Skeletal muscle tissue (tissue), 5 donors: ENCODE measurements at places on chromosomes 2 and 18. TPM values are rescaled to one million over a fixed set of nuclear protein-coding genes. Genes with fewer than 3 reads are reported as not detected.

The TNFAIP6 gene
- total RNA-seq: 13.0 TPM

The PRKD3 gene
- 48.5 TPM for total RNA-seq

The CTLA4 gene
- not detected for total RNA-seq

The SPP2 gene
- not detected for total RNA-seq

The RASGRP3 gene
- total RNA-seq: 49.1 TPM

The KCNIP3 gene
- total RNA-seq: 2.1 TPM

The KATNAL2 gene
- 8.4 TPM for total RNA-seq

The PSTPIP2 gene
- total RNA-seq: 3.1 TPM

The SULT1C2 gene
- total RNA-seq: 1.0 TPM

The IL1B gene
- 1.0 TPM for total RNA-seq

The POLE4 gene
- 33.9 TPM for total RNA-seq

The PDE1A gene
- 9.9 TPM for total RNA-seq

The IFIH1 gene
- 2.1 TPM for total RNA-seq

The FOXD4L1 gene
- total RNA-seq: not detected

The EPB41L3 gene
- total RNA-seq: 79.9 TPM

The MATN3 gene
- 0.52 TPM for total RNA-seq

The HOXD11 gene
- total RNA-seq: not detected

The RMC1 gene
- total RNA-seq: 14.6 TPM

The STK36 gene
- 5.2 TPM for total RNA-seq

The CHRNG gene
- 35.5 TPM for total RNA-seq

The GPC1 gene
- 36.0 TPM for total RNA-seq

The RTP5 gene
- total RNA-seq: not detected

The CDCA7 gene
- total RNA-seq: 9.9 TPM

The HOXD1 gene
- 0.52 TPM for total RNA-seq

The DGKD gene
- 17.2 TPM for total RNA-seq

The UGT1A1 gene
- total RNA-seq: not detected

The ATF2 gene
- 35.0 TPM for total RNA-seq

The KCNJ13 gene
- not detected for total RNA-seq

The ALLC gene
- total RNA-seq: not detected

The PARD6G gene
- total RNA-seq: 3.7 TPM

The PLGLB1 gene
- total RNA-seq: 2.1 TPM

The FAHD2B gene
- 6.3 TPM for total RNA-seq

The GREB1L gene
- 12.5 TPM for total RNA-seq

The CTIF gene
- total RNA-seq: 16.7 TPM

The SLC9A4 gene
- not detected for total RNA-seq

The ARHGEF33 gene
- total RNA-seq: under 0.01 TPM

The CFAP210 gene
- not detected for total RNA-seq

The CYTIP gene
- total RNA-seq: 1.0 TPM

The EPAS1 gene
- 13.6 TPM for total RNA-seq

The CD8A gene
- total RNA-seq: not detected

The SNX17 gene
- total RNA-seq: 81.9 TPM

The CD28 gene
- 4.2 TPM for total RNA-seq

The PER2 gene
- total RNA-seq: 8.4 TPM

The ANKRD30B gene
- under 0.01 TPM for total RNA-seq

The GNAL gene
- 2.6 TPM for total RNA-seq

The WIPF1 gene
- 16.2 TPM for total RNA-seq

The CACNB4 gene
- 7.8 TPM for total RNA-seq
